ENCODE measurements at places on chromosomes 1 and 21.

- peak; percentile 44 for DNase-seq
Measured at GRCh38 chr1:154955039-154955717, 721 bp downstream of the PBXIP1 start.

DNA sequence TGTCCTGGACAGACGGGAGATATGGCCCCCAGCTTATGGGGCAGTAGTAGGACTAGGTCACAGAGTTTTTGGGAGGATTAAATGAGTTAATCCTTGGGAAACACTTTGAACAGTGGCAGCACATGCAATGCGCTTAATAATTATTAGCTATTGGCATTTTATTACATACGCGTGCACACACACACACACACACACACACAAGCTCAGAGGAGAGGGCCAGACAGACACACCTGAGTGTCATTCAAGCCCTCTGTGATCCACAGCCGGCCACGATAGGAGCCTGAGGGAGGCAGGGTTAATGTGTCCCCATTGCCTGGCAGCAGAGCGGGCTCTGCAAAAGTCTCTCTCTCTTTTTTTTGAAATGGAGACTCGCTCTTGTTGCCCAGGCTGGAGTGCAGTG, 37.9 kb downstream of the EPHA2 start:
- no peak for DNase-seq

DNA sequence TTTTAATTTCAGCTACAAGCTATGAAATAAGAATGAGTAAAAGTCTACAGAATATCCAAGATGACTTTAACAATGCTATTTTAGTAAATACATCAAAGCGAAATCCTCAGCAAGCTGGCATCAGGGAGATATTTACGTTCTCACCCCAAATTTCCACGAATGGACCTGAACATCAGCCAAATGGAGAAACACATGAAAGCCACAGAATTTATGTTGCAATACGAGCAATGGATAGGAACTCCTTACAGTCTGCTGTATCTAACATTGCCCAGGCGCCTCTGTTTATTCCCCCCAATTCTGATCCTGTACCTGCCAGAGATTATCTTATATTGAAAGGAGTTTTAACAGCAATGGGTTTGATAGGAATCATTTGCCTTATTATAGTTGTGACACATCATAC, 13.7 kb upstream of the CLCA1 start:
- no peak for DNase-seq

GRCh38 chr1:205541161-205541886, 36.9 kb downstream of the CDK18 start:
- no peak for DNase-seq

DNA sequence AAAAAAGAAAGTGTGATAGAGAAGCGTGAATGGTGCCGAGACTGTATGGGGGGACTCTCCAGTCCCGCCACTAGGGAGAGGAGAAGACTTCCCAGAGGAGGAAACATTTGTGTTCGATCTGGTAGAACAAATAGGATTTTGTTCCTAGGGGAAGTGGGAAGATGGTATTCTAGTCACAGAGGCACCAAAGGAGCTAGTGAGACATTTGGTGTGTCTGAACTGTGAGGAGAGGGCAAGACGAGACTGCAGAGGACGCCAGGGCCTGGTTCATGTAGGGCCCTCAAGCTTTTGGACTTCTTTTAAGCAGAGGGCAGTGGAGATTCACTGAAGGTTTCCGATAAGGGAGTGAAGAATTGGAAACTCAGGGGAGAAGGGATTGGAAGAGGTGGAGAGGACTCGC, 2.9 kb downstream of the BTBD19 start:
- DNase-seq: no peak

DNA sequence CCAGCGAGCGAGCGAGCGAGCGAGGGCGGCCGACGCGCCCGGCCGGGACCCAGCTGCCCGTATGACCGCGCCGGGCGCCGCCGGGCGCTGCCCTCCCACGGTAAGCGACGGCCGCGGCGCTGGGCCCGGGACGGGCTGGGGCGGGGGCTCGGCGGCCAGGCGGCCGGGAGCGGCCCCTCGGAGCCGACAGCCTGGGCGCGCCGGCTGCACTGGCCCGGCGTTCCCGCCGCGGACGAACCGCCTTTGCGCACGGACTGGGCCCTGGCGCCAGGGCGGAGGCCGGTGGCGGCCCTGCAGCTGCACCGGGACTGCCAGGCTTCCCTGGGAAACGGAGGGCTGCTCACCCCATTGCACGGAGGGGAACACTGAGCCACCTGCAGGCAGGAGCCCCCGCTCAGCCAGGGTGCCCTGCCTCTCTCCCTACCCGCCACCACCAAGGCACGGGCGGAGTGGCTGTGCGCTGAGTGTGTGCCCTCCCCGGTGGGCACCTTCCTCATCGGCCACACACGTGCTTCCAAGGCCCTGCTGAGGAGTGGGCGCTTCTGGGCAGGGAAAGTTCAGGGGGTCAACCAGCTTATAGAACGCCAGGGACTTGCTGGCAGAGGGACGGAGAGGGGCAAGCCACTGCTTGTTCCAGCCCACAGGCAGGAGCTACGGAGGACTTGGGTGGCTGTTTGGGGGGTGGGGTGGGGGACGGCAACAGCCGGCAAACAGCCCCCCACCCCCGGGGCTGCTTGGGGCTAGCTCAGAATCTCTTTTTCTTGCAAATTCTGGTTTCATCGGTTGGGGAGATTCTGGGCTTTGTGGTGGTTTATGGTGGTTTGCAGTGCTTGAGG, 532 bp downstream of the CSF1 start:
- DNase-seq: no peak

GRCh38 chr21:34338226-34338625, 25.6 kb upstream of the KCNE2 start:
- no peak for DNase-seq

DNA sequence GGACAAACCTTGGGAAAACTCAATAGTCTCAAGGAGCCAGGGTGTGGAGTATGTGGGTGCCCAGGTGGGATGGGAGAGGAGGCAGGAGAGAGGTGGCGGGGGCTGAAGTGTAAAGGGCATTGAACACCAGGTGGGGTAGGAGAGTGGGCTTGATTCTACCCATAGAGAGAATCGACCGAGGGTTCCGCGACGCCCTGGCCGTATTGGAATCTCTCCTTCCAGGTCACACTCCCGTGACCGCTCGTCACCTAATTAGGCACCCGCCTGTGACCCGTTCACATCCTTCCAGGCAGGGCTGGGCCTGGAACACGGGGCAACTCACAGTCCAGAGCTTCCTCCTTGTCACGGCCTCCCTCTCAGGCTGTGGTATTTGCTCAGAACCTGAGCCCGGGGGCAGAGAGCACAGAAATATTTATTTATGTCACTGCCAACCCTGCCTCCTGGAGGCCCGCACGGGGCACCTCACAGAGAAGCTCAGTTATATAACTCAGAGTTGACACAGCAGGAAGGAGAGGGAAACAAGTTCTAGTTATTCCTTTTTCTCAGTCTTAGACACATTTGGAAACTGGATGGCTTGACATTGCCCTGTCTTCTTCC, 12.0 kb downstream of the NCMAP start:
- peak; percentile 8 for DNase-seq

DNA sequence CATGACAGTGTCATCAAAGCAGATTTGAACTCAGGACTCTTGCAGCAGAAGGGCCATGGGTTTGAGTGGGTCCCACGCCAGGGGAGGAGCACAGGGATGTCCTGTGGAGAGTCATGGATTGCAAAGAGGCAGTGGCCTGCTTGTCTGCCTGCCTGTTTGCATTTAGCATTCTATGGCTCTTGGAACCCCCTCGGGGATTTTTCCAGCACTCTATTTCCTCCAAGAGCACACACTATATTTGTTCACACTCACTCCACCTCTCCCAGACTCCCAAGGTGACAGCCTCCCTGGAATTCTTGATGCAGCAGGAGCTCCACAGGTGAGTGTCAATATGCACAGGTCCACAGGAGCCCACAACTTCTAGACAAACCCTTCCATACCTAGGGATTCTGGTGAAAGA, 73.1 kb upstream of the LRRN2 start:
- no peak for DNase-seq

GRCh38 chr1:34889705-34890104, 30.2 kb upstream of the SMIM12 start:
- DNase-seq: no peak

- DNase-seq: no peak
Measured at GRCh38 chr1:151579436-151580225, 32.2 kb upstream of the SNX27 start.
